GM23338 (cell line): ENCODE measurements at places on chromosomes 13 and 19. TPM values are rescaled to one million over a fixed set of nuclear protein-coding genes. Genes with fewer than 3 reads are reported as not detected.

The TIMM29 gene
- total RNA-seq, result 56.4 and 60.7 TPM in 2 replicates

The CCNA1 gene
- total RNA-seq, result 7.4 and 8.1 TPM in 2 replicates

The GPR4 gene
- 0.14 and 0.35 TPM in 2 replicates for total RNA-seq

The MRPS31 gene
- total RNA-seq, result 26.1 and 26.8 TPM in 2 replicates

The NLRP11 gene
- not detected in 2 replicates for total RNA-seq

The STOML3 gene
- total RNA-seq, result 0.16 TPM in 1 of 2 replicates, not detected in the other

The FBXO46 gene
- 34.4 and 35.8 TPM in 2 replicates for total RNA-seq

The BCL3 gene
- 0.62 and 1.4 TPM in 2 replicates for total RNA-seq

The FFAR1 gene
- not detected in 2 replicates for total RNA-seq

The EDDM13 gene
- total RNA-seq, result not detected in 2 replicates

The LIM2 gene
- total RNA-seq, result not detected in 2 replicates

The ZIK1 gene
- total RNA-seq, result 33.9 and 40.5 TPM in 2 replicates

The ATXN8OS gene
- total RNA-seq, result not detected in 2 replicates

The OR7A5 gene
- total RNA-seq, result not detected in 2 replicates

The ZNF784 gene
- 5.6 and 6.7 TPM in 2 replicates for total RNA-seq

The AP1M2 gene
- 158 and 165 TPM in 2 replicates for total RNA-seq

The NCAN gene
- total RNA-seq, result 8.0 and 9.4 TPM in 2 replicates
